ENCODE measurements at places on chromosomes 11 and 22.

DNA sequence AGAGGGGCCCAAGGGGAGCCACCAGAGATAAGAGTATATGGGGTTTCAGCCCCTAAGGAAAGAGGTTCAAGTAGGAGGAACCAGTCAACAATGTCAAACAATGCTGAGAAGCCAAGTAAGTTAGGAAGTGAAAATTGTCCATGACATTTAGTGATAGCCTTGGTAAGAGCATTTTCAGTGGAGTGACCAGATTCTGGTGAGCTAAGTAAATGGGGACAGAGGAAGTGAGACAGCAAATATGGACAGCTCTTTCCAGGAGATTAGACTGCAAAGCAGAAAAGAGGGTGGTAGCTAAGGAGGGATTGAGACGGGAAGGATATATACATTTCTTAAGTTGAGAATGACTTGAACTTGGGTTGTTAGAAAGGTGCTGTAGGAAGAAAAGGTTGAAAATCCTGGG lies 22.9 kb downstream of the POLD3 start:
- DNase-seq, result no peak

DNA sequence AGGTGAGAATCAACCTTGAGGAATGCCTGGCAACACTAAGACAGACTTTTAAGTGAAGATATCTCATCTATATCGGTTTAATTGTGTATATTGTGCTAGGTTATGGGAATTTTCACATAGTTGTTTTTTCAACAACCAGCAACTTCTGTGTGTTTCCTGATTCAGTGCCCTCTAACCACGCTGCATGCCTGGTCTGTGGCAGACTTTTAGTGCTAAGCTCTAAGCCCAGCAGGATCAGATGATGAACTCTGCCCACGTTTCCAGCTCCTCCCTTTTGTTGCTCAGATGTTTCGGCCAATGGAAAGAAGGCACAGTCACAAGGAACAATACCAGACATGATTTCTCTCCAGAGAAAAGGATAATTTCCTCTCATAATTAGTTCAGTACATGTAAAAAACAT lies 1.4 kb upstream of the VWA5A start:
- no peak for DNase-seq

GRCh38 chr11:128776424-128777284 lies 82.8 kb downstream of the FLI1 start:
- no peak for DNase-seq

DNA sequence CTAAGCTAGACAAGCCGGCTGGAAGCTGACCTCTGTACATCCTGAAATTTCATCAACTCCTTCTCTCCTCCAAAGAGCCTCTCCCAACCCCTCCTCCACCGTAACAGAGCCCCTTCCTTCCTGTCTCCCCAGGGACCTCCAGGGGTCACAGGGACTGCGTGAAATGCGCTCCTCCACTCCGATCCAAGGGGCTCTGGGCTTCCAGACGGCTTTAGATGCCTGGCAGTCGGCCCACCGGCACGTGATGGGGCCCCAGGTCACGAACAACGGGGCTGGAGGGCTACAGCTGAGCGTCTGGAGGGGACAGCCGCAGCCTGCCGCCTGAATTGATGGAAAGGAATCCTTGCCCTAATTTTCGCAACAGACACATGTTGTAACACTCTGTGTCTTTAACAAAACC lies 264.1 kb downstream of the MN1 start:
- DNase-seq, result no peak

DNA sequence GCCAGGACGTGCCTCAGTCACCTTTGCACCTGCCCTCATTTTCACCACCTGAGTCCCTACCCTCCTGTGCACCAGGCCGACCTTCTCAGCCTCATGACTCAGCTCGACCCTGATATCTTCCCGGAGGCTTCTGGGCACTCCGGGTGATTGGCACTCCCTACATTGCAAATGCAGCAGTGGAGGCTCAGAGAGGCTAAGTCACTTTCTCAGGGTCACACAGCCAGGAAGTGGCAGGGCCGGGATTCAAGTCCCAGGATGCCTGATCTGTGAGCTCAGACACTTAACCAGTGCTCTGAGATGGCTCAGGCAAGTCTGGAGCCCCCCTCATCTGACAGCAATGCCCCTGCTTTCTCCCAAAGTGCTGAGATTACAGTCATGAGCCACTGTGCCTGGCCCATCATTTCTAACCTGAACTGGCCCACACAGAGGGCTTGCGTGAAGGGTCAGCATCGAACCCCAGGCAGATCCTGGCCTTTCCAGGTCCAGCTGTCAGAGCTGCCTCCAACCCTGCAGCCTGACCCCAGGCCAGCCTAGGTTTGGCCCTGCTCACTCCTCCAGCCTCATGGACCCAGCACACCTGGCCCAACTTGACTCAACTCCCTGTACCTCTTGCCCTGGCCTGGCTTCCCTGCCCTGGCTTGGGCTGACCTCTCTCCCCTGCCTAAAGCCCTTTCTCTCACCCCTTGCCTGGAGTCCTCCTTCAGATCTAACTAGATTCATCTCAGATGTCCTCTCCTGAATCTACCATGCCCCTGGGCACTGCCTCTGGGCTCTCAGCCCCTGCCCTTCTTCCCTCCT lies 40.7 kb upstream of the RTL6 start:
- no peak for DNase-seq

- DNase-seq, result peak; percentile 82
Measured at GRCh38 chr11:133064152-133064877, 468.0 kb downstream of the OPCML start.

GRCh38 chr22:30265823-30266444 lies 717 bp downstream of the OSM start:
- no peak for DNase-seq

DNA sequence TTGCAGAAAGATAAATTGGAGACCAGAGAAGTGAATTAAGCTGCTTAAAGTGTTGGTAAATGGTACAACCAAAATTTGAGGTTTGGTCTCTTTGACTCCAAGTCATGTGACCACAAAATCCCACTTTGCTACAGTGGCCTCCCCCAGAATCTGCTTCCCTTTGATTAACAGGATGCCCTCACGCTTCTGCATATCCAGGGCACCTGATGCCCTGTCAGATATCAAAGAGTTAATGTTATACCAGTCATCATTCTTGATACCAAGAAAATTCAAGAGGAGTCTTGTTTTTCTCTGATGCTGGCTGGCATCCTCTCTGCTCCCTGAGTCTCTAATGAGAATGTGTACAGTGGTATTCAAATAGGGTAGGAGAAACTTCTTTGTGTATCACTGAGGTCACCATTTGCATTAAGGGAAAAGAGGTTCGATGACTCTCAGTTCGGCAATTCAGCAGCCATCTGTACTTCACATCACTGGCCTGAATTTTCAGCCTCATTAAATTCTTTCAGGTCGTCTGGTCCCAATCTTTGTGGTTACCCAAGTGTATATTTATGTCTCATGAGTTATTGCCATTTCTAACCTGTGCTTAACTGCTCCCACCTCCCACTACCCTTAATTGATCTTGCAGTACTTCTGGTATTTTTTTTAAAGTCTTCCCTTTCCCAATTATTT lies 73.9 kb downstream of the BDNF start:
- no peak for DNase-seq

- no peak for DNase-seq
Measured at GRCh38 chr11:10725114-10725906, 25.7 kb upstream of the CTR9 start.

DNA sequence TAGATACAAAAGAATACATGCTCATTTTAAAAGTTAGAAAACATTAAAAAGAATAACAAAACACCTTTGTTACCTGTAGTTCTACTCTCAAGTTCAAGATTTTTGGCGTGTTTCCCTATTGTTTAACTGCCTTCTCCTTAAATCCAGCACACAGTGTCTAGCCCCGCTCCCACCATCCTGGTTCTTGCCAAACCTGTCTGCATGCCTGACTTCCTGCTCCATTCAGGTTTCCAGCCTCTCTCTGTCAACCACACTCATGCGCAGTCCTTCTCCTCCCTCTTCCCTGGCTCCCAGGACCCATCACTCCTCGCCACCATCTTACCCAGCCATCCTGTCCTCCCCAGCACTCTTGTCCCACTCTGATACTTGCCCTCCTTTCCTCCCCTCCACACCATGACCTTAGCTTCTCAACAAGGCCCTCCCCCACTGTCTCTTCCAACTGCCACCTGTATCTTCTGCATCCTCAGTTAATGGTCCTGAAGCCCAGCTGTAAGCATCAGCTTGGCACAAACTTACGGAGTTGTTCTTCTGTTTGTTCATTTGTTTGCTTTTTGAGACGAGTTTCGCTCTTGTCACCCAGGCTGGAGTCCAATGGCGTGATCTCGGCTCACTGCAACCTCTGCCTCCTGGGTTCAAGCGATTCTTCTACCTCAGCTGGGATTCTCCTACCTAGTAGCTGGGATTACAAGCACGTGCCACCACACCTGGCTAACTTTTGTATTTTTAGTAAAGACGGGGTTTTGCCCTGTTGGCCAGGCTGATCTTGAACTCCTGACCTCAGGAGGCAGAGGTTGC lies 7.5 kb upstream of the MYH9 start:
- DNase-seq, result no peak

DNA sequence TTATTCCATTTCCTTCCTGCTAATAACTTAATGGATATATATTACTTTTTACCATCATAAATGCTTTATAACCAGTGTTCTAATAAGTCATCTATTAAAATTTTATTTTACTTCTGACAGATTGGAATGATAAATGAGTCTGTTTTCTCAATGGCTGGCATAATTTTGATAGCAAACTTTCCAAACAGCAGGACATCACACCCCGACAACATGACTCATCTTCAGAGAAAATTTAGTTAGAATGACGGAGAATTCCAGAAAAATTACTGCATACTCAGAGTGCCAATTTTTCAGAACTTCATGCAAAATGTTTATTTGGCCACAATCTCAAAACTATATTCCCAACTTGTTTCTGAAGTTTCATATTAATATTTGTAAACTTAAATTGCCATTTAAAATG lies 174.4 kb downstream of the SWAP70 start:
- no peak for DNase-seq

DNA sequence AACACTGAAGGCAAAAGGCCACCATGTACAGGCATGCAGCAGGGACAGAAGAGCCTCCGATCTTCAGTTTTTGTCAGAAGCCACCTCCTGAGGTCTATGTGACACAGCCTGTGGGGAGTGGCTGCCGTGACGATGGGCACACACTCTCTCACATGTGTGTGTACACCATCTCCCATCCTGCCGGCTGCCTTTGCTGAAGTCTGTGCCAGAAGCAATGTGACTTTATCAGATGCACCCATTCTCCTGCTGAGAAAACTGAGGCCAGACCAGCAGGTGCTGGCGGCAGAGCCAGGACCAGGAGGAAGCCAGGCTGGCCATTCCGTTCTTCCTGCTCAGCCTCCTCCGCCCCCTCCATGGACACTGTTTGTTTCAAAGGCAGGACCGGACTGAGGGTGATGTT lies 16.7 kb downstream of the SHANK2 start:
- DNase-seq, result no peak

DNA sequence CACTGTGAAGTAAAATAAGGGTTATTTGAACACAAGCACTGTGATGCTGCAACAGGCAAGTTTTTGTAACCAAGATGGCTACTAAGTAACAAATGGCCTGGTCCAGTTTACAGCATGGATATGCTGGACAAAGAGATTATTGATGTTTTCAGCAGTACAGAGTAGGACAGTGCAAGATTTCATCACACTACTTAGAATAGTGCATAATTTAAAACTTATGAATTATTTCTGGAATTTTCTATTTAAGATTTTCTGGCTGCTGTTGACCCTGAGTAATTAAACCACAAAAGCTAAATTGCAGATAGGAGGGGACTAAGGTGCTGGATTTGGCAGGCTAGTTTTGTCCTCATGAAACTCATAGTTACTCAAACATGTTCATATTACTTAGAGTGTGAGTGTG lies 33.1 kb downstream of the CEP295 start:
- DNase-seq, result no peak

DNA sequence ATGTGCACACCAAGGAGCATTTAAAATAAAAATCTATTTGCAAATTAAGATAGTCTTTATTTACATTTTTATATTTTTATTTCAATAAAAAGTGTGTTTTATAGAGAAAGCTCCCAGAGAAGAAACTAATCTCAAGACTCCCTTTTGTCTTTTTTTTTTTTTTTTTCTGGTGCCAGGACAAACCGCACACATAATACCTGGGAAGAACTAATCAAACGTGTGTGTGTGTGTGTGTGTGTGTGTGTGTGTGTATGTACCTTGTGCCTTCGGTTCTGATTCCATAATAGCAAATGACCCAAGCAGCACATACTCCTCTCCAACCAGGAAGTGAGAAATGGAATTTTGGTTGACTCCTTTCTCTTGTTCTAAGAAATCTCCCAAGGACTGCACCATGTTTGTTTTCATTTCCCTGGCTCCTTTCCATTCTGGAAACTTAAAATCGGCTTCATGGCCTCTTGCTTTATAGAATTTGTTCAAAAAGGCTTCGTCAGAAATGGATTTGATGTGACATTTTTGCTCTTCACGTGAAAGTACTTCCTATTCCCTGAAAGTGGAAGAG lies 65.3 kb downstream of the ST3GAL4 start:
- DNase-seq, result no peak

DNA sequence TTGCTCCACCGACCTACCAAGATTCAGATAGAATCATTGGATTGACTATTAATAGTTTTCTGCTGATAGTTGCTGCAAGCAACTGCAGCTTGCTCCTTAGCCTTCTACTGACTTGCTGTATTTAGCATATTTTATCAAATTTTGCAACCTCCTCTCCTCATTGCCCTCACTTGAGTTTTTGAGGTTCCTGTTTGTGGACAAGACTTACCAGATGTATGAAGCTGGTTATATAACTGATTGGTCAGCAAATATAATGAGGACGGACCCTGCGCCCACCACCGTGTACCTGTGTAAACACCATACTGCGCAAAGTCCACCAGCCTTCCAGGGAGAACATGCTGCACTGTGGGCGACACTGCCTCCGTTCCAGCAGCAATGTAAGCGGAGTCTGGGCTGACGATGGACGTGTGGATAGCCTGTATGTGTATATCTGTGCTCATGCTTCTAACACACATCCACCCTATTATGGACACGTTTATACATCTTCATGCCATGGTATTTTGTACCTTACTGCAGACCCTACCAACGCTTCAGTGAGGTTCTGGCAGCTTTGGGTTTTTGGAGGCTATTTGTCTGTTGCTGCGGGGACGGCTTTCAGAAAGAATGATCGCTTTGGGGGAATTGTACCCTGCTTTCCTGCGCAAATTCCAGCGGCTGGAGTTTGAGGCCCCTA lies 1.5 kb upstream of the USP18 start:
- no peak for DNase-seq

- DNase-seq, result no peak
Measured at GRCh38 chr22:41478473-41478872, 9.6 kb downstream of the ACO2 start.

GRCh38 chr11:69242266-69242920 lies 51.6 kb upstream of the MYEOV start:
- DNase-seq, result no peak

DNA sequence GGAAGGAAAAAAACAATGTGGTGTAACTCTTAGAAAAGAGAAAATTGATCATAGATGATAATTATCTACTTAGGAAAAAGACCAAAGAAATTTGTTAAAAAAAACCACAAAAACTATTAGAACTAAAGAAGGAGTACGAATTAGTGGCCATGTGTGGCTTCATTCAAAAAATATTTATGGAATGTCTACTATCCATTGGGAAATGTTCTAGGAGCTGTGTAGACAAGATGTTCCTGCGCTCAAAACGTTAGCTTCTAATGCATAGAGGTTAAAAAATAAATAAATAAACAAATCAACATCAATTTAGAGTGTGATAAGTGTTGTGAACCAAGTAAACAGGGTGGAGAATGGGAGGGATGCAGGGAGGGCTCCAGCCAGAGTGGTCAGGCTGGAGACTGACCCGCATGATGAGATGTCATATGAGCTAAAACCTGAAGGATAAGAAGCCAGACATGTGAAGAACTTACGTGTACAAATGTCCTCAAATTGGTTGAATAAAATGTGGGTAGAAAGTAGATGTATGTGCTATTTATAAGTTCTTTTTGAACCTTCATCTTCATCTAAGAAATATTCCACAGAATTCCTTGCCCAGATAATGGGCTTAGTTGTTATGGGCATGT lies 4.3 kb upstream of the EXPH5 start:
- no peak for DNase-seq
